ENCODE measurements at places on chromosomes 1 and 21. TPM values are rescaled to one million over a fixed set of nuclear protein-coding genes. Genes with fewer than 3 reads are reported as not detected.

DNA sequence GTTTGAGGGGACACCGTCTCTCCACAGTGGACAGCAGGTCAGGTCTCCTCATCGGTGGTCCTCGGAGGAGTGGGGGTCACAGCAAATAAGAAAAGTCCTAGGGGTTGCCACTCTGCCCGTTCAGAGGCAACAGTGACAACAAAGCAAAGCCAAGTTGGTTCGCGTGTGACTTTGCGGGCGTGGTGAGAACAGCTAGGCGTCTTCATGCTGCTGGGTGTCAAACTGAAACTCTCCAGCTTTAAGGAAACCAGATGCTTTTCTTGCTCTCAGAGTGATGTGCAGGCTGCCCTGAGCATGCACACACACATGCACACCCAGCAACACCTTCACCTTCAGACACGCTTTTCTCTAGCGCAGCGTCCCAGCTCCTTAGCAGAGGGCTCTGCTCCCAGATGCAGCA is 70.1 kb upstream of the ARHGEF16 start:
- no peak for DNase-seq

GRCh38 chr1:204451352-204452124 is 39.9 kb upstream of the PPP1R15B start:
- peak; percentile 59 for DNase-seq

GRCh38 chr1:63630238-63630637 is 37.0 kb downstream of the PGM1 start:
- no peak for DNase-seq

GRCh38 chr1:159771127-159771895 is 9.5 kb upstream of the DUSP23 start:
- DNase-seq: no peak

DNA sequence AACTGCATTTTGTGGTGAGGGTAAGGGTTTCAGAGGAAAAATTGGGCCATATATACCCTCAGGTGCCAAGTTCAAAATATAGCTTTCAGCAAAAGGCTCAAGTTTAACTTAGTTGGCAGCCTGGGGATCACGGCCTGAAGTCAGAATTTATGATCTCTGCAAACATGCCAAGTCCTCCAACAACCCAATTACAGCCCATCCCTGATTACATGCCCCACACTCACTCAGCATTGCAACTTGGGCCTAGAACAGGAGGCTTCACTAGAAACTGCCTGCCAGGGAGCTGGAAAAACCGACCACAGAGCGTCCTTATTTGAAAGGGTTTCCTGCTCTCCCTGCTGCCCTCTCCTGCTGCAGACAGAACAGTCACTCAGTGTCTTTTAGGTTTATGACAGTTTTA is 12.4 kb downstream of the FYB2 start:
- peak; percentile 32 for DNase-seq

- DNase-seq: no peak
Measured at GRCh38 chr1:176576670-176577069, 113.7 kb downstream of the PAPPA2 start.

GRCh38 chr1:45622524-45623394 is 1.1 kb downstream of the CCDC17 start:
- peak; percentile 35 for DNase-seq

GRCh38 chr1:96918406-96918805 is 196.8 kb downstream of the PTBP2 start:
- no peak for DNase-seq

DNA sequence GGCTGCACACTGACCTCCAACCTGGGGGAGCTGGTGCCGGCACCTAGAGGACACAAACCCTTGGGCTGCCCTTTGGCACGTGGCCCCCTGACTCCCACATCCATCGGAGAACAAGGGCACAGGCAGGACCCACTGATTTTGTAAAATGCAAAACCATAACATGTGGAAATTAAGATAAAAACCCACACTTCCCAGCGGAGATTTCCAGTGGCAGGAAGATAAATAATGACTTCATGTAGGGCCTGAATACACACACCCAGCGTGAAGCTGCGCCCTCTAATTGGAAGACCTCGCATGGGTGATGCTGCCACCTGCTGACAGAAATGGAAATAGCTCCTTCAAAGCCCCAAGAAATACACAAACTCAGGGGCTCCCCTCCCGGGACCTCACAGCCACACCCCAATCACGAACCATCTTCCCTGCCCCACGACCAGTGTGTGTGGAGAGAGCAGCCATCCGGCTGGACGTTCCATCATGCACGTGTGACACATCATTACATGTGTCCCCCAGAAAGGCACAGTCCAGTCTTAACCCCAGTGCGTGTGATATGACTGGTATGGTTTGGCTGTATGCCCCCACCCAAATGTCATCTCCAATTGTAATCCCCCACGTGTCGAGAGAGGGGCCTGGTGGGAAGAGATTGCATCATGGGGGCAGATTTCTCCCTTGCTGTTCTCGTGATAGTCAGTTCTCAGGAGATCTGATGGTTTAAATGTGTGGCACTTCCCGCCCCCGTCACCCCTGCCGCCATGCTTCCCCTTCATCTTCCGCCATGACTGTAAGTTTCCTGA is 5.7 kb upstream of the TPRG1L start:
- DNase-seq: peak; percentile 91

- no peak for DNase-seq
Measured at GRCh38 chr1:72066431-72066830, 215.9 kb downstream of the NEGR1 start.

DNA sequence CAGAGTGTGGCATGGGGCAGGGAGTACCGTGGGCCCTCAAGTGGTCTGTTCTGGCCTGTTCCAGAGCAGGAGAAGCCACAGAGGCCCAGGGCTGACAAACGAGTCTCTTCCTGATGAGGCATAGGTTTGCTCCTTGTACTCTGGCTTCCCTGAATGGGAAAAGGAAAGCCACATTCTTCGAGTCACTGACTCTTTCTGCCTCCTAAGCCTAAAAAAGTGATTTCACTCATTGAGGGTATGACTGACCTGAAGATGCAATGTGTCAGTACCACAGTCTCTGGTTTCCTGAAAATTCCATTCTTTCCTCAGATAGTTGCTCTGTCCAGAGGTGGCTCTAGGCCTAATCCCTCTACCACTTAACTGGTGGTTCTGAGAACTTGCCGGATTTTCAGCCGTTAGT is 92.3 kb downstream of the KCNN3 start:
- DNase-seq: no peak

- no peak for DNase-seq
Measured at GRCh38 chr1:221991221-221991620, 249.3 kb upstream of the DUSP10 start.

- DNase-seq: no peak
Measured at GRCh38 chr1:91798740-91799139, 87.2 kb downstream of the TGFBR3 start.

Gene UMODL1
- total RNA-seq: 0.90 TPM

DNA sequence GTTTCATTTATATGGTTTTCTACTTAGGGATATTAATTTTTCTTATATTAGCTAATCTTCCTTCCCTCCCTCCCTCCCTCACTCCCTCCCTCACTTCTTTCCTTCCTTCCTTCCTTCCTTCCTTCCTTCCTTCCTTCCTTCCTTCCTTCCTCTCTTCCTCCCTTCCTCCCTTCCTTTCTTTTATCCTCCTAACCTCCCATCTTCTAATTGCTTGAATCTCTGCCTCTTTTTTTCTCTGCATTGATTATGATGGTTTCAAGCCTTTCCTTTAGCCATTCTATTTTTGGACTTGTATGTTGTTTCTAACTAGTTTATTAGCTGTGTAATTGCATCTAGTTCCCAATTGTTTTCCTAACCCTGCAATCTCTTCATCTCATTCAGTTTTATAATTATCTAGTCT is 17.0 kb upstream of the PKP1 start:
- DNase-seq: no peak

DNA sequence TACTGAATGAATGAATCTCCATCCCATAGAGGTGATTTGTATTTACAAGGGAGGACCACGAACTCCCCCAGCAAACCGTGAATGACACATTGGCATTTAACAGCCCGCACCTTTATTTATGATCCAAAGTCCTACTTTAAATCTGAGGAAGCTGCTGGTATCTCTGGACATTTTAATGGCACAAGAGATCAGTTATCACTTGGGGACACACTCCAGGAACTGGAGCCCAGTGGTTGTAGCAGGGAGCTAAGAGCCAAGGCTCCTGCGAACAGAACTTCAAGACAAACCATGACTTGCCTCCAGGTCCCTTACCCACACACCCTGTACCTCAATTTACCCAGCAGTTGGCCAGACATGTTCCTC is 1.2 kb downstream of the CTNNBIP1 start:
- no peak for DNase-seq

- no peak for DNase-seq
Measured at GRCh38 chr1:244035358-244035757, 15.7 kb upstream of the ZBTB18 start.

GRCh38 chr1:225881959-225882693 is at the start of gene TMEM63A:
TMEM63A (minus strand) TSS chr1:225882380; CDS start chr1:225877580, 4,800 bp downstream.
- peak; percentile 95 for DNase-seq

DNA sequence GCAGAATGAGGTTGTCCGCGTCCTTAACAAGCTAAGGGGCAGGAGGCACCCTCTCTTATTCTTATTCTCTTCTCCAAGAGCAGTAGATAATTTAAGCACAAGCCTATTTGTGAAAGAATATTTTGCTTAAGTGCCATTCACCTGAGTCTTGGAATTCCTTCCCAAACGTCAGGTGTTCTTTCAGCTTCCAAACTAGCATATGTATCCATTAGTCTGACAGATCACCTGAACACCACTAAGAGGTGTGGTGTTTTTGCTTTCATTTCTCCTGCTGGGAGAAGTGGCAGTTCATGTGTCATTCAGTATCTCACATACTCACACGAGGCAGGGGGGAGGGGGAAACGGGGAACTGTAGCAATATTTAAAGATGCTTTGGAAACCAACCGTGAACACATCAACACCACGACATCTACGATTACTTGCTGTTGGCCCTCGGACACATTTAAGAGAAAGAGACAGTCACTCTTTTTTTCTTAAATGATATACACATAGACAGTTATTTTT is 45.5 kb upstream of the RBM15 start:
- no peak for DNase-seq

Gene THAP3
- total RNA-seq: 8.5 TPM

DNA sequence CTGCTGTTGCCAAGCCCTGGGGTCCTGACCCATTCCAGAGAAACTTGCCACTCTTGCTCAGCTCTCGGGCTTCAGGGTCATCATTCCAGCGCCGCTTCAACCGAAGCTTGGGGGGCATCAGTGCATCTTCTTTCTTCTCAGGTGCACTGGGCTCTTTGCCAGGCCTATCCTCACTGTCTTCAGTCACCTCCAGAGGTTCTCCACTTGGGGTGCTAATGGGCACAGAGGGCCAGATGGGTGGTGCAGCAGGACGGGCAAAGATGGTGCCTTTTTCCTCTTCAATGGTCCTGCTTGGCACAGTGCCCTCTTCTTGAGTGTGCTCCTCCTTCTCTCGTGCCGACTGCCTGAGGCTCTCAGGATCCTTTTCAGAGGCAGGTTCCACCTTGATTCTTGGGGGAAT is 13.3 kb downstream of the ETV3 start:
- DNase-seq: no peak

GRCh38 chr1:205335692-205336091 is 14.1 kb upstream of the NUAK2 start:
- peak; percentile 93 for DNase-seq

DNA sequence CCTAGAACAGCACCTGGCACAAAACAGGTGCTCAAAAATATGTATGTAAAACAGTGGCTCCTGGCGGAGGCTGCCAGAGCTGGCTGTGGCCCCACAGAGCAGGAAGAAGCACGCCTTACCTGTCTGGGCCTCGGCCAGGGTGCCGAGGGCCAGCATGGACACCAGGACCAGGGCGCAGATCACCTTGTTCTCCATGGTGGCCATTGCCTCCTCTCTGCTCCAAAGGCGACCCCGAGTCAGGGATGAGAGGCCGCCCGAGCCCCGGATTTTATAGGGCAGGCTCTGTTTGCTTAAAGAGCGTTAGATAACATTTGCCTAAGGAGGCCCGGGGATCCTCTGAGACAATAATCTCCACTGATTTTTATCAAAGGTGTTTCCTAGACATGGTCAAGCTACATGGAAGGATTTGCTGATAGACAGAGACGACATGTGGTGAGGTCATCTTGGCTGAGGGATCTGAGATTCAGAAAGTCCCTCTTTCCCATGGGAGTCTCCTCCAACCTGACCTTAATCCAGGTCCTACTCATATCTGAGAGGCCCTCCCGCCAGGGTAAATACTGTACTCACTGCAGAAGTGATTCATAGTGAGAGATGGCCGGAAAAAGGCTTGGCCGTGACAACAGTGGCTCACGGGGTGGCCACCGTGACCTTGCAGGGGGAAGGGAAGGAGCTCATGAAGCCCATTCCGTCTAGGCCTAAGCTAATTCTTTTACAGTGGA is at the start of gene TFF1:
Gene TFF1 (minus strand): TSS at position 244 of the 719 bp plus-strand sequence. CDS start 40 bp downstream, at position 204.
- DNase-seq: peak; percentile 66

Gene KLHL17
- total RNA-seq: 14.7 TPM

DNA sequence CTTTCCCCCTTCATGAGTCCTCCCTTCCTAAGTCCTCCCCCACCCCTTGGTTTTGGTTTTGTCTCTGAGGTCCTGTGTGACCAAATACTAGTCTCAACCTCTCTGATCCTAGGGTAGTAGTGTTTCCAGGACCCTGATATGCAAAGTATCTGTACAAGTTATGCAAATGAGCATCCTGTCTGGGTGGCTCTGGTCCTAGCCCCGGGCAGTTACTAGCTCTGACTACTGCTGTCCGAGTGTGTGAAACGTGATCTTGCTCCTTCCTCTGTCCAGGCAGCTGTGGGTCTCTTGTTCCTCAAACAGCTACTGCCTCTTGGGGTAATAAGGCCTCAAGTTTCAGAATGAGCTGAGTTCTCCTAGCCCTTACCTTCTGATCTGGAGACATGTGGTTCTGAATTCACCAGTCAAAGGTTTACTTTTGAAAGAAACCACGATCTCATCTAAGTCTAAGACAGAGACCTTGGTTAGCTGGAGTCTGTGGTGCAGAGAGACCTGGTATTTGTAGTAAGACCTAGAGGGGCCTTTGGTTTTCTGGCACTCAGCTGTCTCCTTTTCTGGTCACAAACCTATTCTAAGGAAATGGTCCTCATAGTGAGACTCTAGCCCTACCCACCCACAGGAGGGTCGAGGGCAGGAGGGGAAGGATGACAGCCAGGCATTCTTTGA is 31.0 kb upstream of the IL19 start:
- DNase-seq: no peak

Data from mucosa of descending colon (tissue), 3 donors.